ENCODE measurements at places on chromosomes 13 and 19.

GRCh38 chr13:51873837-51874236 is 12.1 kb downstream of the CCDC70 start:
- no peak for DNase-seq

DNA sequence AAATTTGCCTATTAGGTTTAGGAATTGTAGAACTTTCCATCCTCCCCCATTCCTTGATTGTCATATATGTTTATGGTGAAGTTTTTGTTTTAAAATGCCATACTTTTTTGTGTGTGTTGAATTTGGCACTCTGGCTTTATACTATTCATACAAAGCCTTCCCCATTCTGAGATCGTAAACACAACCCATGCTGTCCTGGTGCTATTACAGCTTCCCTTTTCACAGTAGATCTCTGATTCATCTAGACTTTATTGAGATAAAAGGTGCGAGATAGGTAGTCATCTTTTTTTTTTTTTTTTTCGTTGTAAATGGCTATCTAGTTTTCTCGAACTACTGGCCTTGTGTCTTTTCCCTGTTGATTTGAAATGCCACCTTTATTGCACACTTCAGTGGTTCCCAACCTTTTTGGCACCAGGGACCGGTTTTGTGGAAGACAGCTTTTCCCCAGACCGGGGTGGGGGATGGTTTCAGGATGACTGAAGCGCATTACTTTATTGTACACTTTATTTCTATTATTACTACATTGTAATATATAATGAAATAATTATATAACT is 94.6 kb downstream of the LRCH1 start:
- peak; percentile 36 for DNase-seq

GRCh38 chr13:78468621-78469020 is 134.7 kb downstream of the POU4F1 start:
- DNase-seq, result no peak

DNA sequence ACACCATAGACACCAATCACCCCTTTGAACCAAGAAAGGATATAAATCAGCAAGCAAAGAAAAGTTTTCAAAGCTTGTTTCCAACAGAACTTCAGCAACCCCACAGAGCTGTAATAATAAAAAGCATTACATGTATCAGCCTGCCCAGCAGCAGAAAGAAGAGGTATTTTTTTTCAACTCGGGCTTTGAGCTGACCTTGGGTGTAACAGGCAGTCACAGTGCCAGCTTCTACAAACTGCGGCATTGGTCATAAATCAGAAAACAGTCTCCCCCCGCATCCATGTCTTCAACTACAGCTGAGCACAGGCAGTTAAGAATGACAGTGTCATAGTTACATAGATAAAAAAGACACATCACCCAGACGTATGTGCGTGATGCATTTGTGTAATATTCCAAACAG is 671.0 kb upstream of the SLITRK1 start:
- DNase-seq, result no peak

- DNase-seq, result no peak
Observed at GRCh38 chr13:23716401-23716800, 146.2 kb downstream of the TNFRSF19 start.

Measured in B cell (primary cell).